ENCODE measurements at places on chromosomes 2 and 18.

- H3K4me3 ChIP-seq = no peak overlapping the region
- no peaks in the 10 kb centered on the region for H3K4me1 ChIP-seq
- H3K36me3 ChIP-seq = no peaks in the 10 kb centered on the region
- peaks cover 13% of the 10 kb centered on the region for H3K27me3 ChIP-seq
Observed at GRCh38 chr2:71823526-71823925, 324.1 kb downstream of the CYP26B1 start.

DNA sequence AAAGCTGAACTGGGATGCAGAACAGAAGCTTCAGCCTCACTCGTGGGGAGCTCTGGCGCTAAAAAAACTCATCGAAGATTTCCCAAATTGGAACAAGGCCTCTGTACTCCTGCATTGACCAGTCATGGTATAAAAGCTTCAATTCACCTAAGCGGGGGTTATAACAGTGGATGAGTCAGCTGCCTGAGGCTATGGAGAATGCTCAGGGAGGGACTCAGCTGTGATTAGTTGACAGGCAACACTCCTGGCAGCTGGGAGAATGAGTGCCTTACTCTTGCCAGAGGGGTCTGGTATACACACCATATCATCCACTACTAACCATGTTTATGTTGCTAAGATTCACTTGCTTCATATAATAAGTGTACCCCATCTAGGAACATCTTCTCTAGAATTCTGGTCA lies 350.6 kb upstream of the VRK2 start:
- no peak for DNase-seq
- no peak overlapping the region for H3K27ac ChIP-seq
- no peak overlapping the region for H3K4me3 ChIP-seq
- H3K4me1 ChIP-seq = no peaks in the 10 kb centered on the region

DNA sequence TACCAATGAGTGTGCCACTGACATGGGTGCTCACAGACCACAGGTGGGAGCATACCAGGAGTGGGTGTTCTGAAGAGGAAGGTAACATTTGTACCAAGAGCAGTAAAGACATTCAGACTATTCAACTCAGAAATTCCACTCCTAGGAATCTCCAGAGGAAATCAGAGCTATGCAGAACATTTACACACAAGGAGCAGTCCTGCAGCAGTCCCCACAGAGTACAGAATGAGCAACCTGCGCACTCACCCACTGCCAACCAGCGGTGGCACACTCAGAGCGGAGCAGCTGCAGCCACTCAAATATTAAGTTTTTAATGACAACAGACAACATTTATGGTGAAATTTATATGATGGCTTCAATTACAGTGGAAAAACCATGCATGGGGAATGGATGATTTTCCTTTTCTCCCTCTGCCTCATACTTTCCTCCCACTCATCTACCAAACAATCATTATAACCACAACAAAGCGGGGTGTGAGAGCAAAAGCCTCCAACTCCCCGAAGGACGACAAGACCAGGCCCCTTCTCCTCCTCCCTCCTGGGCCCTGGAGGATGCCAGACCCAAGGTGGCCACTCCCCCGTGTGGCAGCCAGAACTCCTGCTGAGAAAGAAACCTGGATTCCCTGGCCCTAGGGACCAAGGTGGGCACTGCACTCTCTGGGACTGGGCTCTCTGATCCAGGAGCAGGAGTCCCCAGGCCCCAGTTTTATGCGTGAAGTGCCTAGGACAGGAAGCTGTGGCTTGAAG lies 5.4 kb downstream of the HS6ST1 start:
- no peak overlapping the region for H3K27ac ChIP-seq
- H3K36me3 ChIP-seq = no peaks in the 10 kb centered on the region
- no peak for DNase-seq
- H3K4me1 ChIP-seq = peaks cover 63% of the 10 kb centered on the region
- no peaks in the 10 kb centered on the region for H3K27me3 ChIP-seq

GRCh38 chr2:44793322-44793870 lies 148.1 kb upstream of the SIX3 start:
- H3K36me3 ChIP-seq = peaks cover 4% of the 10 kb centered on the region
- peaks cover 55% of the 10 kb centered on the region for H3K27me3 ChIP-seq
- no peak overlapping the region for H3K27ac ChIP-seq
- no peak overlapping the region for H3K4me3 ChIP-seq

DNA sequence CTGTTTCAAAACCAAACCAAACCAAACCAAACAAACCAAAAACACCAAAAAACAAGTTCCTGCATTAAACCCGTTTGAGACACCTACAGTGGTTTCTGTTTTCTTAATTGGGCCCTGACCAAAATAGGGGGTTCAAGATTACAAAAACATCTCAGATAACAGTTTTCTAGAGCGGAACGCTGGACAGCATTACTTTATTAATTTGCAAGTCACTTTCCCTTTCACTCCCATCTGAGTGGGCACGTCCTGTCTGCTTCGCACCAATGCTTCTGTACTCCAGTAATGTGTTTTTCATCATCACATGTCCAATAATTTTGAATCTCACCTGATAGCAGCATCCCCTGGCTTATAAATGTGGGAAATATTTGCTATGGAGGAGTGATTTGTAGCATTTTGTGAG lies 11.7 kb upstream of the MYO1B start:
- H3K4me1 ChIP-seq = no peaks in the 10 kb centered on the region
- H3K36me3 ChIP-seq = no peaks in the 10 kb centered on the region
- H3K27ac ChIP-seq = no peak overlapping the region
- no peak overlapping the region for H3K4me3 ChIP-seq
- DNase-seq = no peak
- peaks cover 6% of the 10 kb centered on the region for H3K27me3 ChIP-seq
